ENCODE measurements at places on chromosomes 16 and 17. TPM values are rescaled to one million over a fixed set of nuclear protein-coding genes. Genes with fewer than 3 reads are reported as not detected.
A peak's percentile ranks its signal among the peaks of the same experiment; 100 is the strongest.

CA7 gene
- total RNA-seq: not detected

MFSD6L gene
- total RNA-seq: not detected

SLX1B gene
- total RNA-seq: 41.9 TPM

- no peak for DNase-seq
Observed at GRCh38 chr17:42900460-42901331, at the start of gene G6PC1. TSS of gene G6PC1 (plus strand) at chr17:42900799. CDS start at chr17:42900877, 78 bp downstream.

- peak; percentile 98 for DNase-seq
Observed at GRCh38 chr17:50027881-50028735, 27.8 kb upstream of the ITGA3 start.

All from MG63 (cell line).